ENCODE measurements at places on chromosomes 11 and 22.

DNA sequence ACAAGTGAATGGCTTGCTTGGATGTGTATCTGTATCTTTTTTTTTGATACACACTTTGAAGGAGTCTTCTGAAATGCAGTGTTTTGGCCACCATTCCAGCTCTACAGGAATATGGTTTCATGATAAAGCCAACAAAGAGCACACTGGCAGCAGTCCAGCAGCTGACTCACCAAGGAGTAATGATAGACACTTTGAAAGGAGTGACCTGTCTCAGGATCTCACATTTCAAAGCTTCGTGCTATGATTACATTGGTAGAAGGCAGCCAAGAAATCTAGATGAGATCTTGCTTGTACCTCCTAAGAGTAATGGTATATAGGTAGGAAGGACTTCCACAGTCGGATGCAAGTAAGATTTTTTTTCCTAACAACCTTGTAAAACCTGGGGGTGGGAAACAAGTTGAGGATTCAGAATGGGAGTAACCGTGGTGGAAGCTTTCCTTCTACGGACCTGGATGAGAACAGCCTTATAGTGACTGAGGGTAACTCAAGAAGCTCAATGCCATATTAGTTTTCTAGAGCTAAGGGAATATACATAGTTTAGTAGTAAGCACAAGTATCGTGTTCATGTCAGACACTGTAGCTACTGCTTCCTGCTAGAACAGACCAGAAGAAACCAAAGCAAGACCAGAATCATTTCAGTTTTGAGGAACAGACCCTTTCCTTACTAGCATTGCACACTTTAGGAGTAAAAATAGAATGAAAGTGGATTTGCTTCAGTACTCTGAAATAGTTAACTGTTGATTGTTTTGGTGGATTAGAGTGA is 25.0 kb downstream of the MTMR3 start:
- DNase-seq, result no peak

DNA sequence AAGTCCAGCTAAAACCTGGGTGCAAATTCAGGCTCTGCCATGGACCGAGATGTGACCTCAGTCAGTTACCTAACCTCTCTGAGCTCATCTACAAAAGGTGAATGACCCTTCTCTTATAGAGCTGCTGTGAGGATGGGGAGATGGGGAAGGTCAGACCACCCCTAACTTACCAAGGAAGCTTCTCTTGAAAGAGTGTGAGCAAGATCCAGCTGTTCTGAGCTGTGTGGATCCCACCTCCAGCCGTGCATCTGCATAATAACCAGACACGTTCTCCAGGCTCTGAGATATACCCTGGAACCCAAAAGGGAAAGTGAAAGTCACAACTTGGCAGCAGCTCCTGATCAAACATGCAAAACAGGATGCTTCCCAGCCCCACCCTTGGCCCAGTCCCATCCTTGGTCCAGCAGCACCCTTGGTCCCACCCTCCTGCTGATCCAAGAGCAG is at the start of gene APOL3:
Gene APOL3 (minus strand): TSS at position 257 of the 444 bp plus-strand sequence. CDS start 11,700 bp downstream, outside the sequence.
- DNase-seq, result peak; percentile 19

GRCh38 chr11:85525686-85526085 is 101.5 kb downstream of the DLG2 start:
- DNase-seq, result no peak

GRCh38 chr22:19525666-19526065 is 1.5 kb upstream of the CLDN5 start:
- no peak for DNase-seq

- DNase-seq, result no peak
These were observed 72.3 kb downstream of the PRMT3 start for GRCh38 chr11:20459865-20460264.

DNA sequence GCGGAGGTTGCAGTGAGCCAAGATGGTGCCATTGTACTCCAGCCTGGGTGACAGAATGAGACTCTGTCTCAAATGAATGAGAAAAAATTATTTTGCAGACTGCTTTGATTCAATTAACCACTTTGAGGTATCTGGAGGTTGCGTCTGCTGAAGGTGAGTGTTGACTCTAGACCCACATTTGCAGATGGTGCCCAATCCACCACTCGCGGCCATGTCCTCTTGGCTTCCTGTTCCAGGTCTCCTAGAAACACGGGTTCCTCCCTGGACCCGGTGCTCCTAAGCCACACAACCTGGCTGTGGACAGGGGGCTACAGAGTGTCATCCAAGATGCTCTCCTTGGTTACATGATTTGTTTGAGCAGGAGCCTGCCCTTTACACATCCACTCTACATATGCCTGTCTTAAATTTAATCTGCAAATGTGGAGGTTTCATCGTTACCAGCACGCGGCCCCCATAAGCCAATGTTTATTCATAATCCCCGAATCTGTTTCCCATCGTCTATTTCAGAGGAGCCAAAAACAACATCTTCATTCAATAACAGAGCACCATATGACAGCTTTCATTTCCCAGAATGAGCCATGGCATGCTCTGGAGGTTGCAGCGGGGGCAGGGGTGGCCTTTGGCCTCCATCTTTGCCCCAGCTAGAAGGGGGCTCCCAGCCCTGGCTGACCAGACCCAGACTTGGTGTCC is 377.2 kb downstream of the CTTN start:
- no peak for DNase-seq

GRCh38 chr11:115939104-115939730 is 435.0 kb upstream of the CADM1 start:
- no peak for DNase-seq

GRCh38 chr22:50674606-50675552 is 2.3 kb downstream of the SHANK3 start:
- no peak for DNase-seq

DNA sequence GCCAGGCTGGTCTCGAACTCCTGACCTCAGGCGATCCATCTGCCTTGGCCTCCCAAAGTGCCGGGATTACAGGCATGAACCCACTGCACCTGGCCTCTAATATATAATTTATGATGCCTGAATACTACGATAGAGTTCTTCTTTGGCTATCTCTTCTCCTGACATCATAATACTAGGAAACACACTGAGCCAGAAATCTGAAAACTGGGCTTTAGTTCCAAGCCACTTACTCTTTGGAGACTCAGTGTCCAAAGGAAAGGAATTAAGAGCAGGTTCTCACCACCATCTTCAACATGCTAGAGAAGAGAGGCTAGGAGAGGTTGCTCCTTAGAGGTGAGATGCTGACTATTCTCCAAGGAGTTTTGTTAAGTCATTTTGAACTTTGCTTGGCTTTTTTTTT is 52.4 kb downstream of the UBASH3B start:
- DNase-seq, result no peak

- no peak for DNase-seq
These were observed 79.8 kb upstream of the NCAM1 start for GRCh38 chr11:112881461-112881860.

DNA sequence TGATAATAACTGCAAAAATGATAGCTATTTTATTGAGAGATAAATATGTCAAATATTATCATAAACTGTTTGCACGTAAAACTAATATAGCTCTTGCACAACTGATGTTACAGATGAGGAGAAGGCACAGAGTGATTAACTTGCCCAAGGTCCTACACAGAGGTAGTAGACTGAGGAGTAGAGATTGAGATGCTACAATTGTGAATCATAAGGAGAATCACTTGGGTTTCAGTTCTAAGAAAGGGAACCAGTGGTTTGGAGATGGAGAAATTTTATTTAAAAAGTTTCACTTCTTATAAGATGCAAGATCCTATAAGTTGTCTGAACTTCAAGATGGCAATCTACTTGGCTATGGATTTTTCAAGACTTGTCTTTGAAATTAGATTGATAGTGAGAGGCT is 224.8 kb upstream of the RAG2 start:
- no peak for DNase-seq

GRCh38 chr11:32139896-32140520 is 49.1 kb downstream of the RCN1 start:
- DNase-seq, result no peak

- DNase-seq, result peak; percentile 81
These were observed at the start of gene APOBEC3C for GRCh38 chr22:39013942-39014722. Gene APOBEC3C, plus strand, starts transcription at chr22:39014257. Its CDS starts 106 bp downstream, at chr22:39014363.

DNA sequence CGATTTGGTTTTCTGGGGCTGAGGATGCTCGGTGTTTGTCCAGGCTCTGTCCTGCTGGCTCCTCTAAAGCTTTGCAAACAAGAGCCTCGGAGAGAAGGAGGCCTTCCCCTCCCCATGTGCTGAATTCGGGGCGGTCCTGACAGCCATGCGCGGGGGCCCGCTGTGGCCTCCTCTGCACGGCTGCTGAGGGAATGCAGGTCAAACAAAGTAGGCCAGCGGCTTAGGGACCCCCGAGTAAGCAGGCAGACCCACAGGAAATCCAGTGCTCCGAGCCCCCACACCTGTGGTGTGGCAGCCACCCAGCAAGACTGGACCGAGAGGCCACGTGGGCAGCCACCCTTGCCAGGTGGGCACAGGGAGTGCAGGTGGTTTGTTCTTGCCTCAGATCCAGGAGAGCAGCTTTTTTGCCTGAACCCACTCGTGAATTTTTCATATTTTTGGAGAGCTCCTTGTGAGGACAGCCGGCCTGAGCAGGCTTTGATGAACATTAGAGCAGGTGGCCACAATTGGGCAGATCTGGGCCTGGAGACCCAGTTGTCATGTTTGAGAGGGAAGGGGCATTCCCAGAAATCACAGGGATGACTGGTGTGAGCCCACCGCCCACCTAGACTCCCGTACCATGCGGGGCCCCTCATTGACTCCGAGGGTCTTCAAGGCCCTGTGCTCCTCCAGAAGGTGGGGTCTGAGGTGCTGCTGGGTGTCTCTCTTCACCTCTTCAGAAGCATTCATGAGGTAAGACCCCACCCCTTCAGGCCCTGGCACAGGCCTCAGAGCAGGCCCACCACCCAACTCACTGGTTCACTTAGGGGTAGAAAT is 43.0 kb upstream of the KCNQ1OT1 start:
- no peak for DNase-seq

DNA sequence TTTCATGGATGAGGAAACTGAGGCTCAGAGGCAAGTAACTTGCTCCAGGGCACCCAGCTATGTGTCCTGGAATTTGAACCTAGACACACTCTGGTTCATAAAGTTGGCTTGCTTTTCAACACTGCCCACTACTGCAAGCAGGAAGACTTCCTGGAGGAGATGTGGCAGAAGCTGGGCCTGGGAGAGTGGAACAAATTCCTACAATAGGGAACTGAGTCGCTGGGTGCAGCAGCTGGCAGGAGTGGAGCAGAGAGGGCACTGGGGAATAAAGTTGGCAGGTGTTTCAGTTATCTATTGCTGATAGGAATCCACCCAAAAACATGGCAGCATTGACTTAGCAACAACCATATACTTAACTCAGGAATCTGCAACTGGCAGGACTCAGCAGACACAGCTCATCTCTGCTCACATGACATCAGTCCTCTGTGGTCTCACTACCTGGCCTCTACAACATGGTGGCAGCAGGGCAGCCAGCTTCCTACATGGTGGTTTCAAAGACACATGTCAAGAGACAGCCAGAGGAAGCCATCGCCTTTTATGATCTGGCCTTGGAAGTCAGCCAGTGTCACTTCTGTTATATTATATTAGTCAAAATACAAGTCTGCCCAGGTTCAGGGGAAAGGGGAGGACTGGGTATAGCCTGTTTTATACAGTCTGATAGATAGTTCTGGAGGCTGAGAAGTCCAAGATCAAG is 10.6 kb upstream of the CARD10 start:
- no peak for DNase-seq

- DNase-seq, result no peak
These were observed 284.0 kb downstream of the MN1 start for GRCh38 chr22:27517361-27518155.

- DNase-seq, result no peak
These were observed 3.5 kb downstream of the CLDN5 start for GRCh38 chr22:19520566-19521305.

DNA sequence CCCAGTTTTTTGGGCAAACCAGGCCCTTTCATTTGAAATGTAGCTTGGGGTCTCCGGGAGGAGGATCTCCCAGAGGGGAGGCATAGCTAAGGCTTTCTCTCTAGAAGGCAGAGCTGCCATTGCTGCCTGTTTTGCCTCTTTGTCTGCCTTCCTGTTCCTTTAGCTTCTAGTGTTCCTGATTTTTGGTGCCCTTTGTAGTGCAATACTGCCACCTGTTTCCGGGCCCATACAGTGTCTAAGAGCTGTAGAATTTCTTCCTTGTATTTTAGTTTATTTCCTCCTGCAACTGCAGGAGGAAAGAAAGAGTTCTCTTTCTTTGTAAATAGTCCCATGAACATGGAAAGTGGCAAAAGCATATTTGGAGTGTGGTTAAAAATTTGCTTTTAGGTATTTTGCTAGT is 19.3 kb upstream of the GLYATL1 start:
- DNase-seq, result no peak

DNA sequence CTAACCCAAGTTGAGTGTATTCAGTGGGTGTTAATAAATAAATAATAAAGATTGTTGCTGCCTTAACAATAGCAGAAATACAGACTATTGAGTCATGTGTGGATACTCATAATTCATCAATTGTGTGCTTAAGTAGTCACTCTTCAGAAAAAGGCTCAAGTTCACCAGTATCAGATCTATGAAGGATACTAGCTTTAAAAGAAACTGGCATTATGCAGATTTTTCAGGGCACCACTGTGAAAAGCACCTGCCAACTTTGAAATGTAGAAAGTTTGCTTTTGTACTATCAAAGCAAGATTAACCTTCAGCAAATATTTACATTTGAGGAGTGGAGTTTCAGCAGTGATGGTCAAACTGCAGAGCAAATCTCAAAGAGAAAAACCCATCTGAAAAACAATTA is 20.1 kb upstream of the SYTL2 start:
- no peak for DNase-seq

- DNase-seq, result no peak
These were observed 7.7 kb downstream of the CHST1 start for GRCh38 chr11:45657496-45658260.
